Naive thymus-derived CD8-positive, alpha-beta T cell (primary cell): ENCODE measurements at places on chromosomes 6 and 20.

GRCh38 chr6:20565342-20565741 is 31.1 kb downstream of the CDKAL1 start:
- DNase-seq, result no peak

DNA sequence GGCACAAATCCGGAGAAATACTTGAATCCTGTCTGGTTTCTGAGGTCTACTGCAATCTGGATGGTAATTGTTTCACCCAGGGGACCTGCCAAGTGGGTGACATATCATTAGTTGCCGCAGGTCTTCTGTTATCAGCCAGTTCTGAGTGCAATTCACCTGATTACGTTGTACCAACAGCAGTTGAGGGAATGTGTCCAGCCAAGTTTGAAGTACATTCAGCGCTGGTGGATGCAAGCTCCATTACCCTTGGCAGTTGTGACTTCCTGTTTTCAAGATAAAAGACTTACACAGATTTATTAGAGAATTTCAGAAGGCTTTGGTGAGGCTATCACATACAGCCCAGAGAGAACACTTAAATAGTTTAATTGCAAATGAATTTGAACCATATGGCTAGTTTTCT is 42.8 kb downstream of the FNDC1 start:
- no peak for DNase-seq

DNA sequence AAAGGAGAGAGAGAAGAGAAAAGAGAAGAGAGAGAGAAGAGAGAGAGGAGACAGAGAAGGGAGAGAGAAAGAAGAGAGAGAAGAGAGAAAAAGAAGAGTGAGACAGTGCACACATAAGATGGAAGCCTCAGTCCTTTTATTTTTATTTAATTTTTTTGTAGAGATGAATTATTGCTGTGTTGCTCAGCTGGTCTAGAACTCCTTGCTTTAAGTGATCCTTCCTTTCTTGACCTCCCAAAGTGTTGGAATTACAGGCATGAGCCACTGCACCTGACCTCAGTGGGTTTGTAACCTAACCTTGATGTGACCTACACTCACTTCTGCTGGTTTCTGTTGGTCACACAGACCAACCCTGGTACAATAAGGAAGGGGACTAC is 6.3 kb upstream of the CD40 start:
- DNase-seq, result no peak

GRCh38 chr6:163745536-163746400 is 331.2 kb downstream of the QKI start:
- DNase-seq, result no peak

GRCh38 chr6:49300443-49300842 is 162.6 kb downstream of the MMUT start:
- no peak for DNase-seq

DNA sequence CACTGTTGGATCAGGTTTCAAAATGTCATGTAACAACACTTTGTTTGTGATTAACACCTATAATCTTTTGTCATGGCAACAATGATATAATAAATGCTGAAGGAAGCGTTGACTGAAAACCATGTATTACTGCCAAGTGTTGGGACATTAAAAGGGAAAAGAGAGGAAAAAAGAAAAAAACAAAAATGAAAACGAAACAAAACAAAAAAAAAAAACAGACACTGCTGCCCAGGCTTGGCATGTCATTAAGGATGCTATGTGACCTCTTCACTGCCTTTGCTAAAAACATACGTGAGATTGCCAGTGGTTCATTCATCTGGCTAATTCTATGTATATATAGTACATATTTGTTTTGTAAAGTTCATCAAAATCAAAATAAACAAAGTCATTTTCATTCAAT is 516.7 kb upstream of the RNF217 start:
- no peak for DNase-seq

DNA sequence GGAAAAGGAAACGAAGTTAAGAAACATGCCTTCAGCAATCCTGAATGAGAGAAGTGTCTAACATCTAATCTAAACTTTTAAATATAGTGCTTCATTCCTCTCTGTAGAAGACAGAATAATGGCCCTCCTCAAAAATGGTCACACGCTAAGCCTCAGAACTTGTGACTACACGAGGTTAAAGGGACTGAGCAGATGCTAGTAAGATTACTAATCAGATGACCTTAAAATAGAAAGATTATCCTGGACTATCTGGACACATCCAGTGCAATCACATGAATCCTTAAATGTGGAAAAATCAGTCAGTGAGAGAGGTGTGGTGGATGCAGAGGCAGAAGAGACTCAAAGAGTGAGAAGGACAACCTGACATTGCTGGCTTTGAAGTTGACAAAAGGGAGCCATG is 126.1 kb downstream of the TBX18 start:
- no peak for DNase-seq

DNA sequence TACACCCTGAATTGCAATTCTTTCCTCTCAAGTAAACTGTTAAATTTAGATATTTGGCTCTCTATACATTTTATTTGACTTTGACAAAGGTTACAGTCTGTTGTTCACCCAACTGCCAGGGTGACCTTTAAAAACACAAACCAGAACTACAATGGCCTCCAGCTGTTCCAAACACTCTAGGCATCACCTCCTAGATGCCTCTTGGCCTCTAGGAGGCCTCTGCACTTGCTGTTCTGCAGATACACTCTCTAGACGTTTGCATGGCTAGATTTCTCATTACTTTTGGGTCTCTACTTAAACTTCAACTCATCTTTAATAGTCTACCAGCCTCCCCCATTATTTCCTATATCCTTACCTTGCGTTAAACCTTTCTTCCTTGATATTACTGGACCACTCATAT is 102.8 kb upstream of the BEND3 start:
- no peak for DNase-seq

GRCh38 chr6:57183336-57183735 is 11.2 kb downstream of the BAG2 start:
- no peak for DNase-seq

GRCh38 chr6:28838289-28838633 is 85.5 kb downstream of the TRIM27 start:
- DNase-seq, result peak; percentile 83

DNA sequence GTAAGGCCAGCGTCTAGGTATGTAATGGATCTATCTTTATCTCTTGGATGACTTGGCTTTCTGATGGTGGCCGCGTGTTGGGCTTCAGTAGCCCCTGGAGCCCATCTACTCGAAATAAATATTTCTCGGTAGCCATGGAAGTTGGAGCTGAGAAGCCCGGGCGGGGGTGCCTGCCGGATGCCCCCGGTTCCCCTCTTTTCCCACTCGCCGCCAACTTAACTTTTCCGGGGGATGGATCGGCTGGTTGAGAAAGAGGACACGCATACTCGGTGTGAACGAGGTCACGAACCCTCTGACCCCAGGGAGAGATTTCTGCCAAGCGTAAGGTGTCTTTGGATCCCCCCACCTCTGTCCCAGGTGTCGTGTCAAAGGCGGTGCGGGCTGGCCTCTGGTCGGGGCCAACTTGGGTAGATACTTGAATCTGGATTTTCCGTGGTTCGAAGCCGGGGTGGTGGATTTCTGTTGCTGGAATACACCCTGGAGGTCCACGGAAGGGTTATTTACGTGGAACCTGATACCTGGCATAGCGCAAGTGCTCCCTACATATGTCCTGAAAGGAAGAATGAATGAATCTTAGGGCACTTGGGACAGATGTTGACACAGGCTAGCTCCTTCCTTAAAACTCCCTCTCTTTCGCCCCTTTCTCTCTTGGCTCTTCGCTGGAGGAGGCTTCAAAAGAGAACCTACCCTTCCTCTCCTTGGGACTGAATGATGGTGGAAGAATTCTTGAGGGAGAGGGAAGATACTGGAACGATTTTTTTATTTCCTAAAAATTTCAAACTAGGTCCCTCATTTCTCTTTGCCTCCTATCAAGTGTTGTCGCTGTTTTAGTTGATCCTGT is 996 bp downstream of the DOK5 start:
- no peak for DNase-seq

DNA sequence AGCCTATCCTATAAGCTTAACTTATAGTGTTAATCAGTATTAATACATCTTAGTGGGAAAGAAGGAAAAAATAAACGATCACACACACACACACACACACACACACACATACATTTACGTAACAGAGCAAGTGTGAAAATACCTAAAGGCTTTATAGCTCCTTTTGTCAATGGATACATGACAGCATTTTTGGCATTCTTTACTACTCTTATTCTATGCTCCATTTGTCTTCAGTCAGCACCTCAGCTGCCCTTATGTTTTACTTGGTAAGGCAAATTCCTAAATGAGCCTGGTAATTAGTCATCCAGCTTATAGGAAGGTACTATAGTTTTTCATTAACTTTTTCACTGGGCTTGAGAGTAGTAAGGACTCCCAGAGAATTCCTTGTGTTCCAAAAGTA is 25.1 kb upstream of the SLC17A3 start:
- DNase-seq, result no peak

GRCh38 chr20:48620507-48621375 is 207.1 kb downstream of the PREX1 start:
- DNase-seq, result peak; percentile 72

- no peak for DNase-seq
Measured at GRCh38 chr20:50136822-50137599, 16.5 kb downstream of the PEDS1 start.

- no peak for DNase-seq
Measured at GRCh38 chr20:62670998-62671397, 28.7 kb downstream of the SLCO4A1 start.

DNA sequence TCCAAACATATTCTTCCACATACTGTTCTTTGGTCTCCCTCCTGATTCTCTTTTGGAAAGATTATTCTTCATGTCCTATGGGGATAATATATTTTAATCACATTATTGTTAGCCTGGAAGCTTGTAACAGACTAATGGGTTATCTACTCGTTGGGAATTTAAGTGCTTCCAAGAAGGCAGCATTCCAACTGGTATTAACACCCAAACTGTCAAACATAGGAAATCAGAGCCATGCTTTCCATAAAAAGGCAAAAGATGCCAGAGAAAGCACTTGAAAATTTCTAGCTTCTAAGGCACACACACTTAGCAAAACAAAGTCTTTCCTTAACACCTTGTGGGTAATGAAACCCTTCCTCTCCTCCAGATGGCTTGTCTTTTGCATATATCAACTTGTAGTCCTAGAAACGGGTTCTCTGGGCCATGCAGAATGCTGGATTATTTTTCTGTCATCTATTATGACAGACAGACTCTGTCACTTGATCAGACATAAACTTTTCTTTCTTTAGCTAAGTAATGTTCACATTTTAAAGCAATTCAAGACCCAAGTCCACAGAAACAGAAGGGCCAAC is 41.5 kb downstream of the B4GALT5 start:
- DNase-seq, result no peak

- no peak for DNase-seq
Measured at GRCh38 chr6:2733736-2734480, 16.8 kb downstream of the MYLK4 start.

DNA sequence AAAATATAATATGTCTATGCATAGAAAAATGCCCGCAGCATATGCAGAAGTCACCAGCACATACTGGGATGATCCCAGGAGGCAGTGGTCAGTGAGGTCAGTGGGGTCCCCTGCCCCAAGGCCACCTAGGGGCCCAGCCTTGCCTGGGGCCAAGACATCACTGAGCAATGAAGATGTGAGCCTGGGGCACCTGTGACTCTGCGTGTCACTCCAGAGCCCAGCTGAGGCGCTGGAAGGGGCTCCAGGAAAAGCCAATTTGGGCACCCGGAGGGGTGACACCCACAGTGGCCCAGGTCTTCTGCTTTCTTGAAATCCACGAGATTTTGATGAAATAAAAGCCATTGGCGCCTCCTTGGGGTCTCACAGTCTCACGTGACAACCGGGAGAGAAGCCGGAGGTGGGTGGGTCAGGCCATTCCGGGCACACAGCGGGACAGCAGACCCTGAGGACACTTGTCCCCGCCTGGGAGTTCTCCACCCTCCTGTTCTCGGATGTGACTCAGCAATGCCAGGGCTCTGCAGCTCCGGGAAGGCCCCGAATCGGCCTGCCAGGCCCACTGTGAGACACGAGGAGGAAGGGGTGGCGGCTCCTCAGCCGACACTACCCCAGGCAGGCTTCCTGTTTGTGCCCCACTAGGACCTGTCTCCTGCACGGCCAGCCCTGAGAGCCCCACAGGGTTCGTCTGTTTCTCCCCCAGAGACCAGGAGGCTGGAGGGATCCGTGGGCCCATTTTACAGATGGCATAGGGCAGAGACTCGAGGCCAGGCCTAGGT is 24.4 kb upstream of the SLCO4A1 start:
- no peak for DNase-seq

- DNase-seq, result no peak
Measured at GRCh38 chr20:33811776-33812151, 616 bp downstream of the CHMP4B start.

DNA sequence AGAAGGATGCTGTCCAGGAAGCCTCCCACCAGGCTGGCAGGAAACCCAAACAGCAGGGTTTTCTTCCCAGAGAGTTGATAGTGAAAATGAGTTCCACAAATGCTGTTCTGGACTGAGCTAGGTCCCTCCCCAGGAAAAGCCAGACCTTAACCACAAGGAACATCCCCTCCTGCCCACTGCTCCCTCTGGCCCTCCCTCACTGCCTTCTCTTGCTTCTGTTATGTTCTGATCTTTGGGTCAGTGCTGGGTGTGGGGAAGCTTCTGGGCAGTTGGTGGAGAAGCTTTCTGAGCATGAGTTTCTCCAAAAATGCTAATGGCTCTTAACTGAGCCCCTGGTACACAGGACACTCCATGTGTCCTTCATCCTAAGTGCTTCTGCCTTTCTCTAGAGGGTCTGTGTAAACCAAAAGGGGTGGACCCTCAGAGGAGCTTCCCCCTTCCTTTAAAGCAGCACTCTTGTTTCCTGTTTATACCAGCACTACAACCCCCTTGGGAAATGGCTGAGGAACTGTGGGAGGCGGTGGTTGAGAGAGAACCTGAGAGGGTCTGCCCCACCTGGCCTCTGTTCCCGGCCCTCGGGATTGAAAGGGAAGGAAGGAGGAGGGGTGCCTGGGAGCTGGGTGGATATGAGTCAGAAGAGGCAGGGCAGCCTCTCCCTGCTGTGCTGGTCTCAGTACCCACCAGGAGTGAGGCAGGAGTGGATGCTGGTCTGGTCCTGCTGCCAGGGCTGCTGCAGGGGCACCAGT is 42.0 kb downstream of the CDS2 start:
- no peak for DNase-seq

DNA sequence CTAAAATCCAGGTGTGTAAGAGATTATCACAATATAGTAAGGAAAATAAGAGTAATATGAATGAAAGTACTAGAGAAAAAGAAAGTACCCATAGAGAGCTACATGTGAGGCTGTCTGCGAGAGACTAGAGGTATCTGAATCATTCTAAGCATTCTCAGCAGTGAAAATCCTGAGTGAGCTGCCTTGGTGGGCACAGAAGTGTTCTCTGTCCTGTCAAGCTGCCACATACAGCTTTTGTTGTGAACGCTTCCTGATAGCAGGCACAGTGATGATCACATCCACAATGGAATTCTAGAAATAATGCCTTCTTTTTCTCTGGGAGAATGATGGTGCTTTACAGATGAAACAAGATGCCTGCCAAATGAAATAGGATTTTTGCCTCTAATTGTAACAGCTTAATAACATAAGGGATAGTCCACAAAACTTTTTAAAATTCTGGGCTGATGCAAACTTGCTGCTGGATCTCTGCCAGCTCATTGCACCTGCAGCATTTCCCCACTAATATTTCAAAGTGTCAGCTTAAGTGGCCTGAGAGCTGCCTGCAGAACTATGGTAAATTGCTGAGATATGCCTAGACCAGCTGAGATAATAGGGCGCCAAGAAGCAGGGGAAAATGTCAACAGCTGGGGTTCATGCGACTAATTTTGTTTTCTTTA is 620.5 kb downstream of the DOK5 start:
- no peak for DNase-seq

- no peak for DNase-seq
Measured at GRCh38 chr20:18412221-18412901, 54.5 kb downstream of the DZANK1 start.

- DNase-seq, result no peak
Measured at GRCh38 chr20:34875642-34876405, 588 bp upstream of the ACSS2 start.
